ENCODE measurements at places on chromosomes 3 and 15. TPM values are rescaled to one million over a fixed set of nuclear protein-coding genes. Genes with fewer than 3 reads are reported as not detected.
A peak's percentile ranks its signal among the peaks of the same experiment; 100 is the strongest.

Gene CORO2B
- 1.3 TPM for polyA plus RNA-seq

Gene CFAP92
- 0.68 TPM for polyA plus RNA-seq

Gene MEGF11
- polyA plus RNA-seq: 0.24 TPM

Gene IGF2BP2
- 12.1 TPM for polyA plus RNA-seq

Gene TMEM207
- polyA plus RNA-seq: not detected

Gene CASR
- polyA plus RNA-seq: not detected

Gene SLC15A2
- polyA plus RNA-seq: 1.1 TPM

Gene C15orf39
- polyA plus RNA-seq: 16.9 TPM

Gene SLC6A20
- polyA plus RNA-seq: 10.9 TPM

Gene DAZL
- 0.01 TPM for polyA plus RNA-seq

Gene ANKRD63
- polyA plus RNA-seq: not detected

Gene GNAI2
- polyA plus RNA-seq: 117 TPM

Gene IL12A
- polyA plus RNA-seq: not detected

Gene ACAN
- polyA plus RNA-seq: 0.09 TPM

Gene LRRN1
- 22.2 TPM for polyA plus RNA-seq

Gene GP5
- 0.18 TPM for polyA plus RNA-seq

Gene ZNF35
- polyA plus RNA-seq: 6.1 TPM

Gene PRR20G
- polyA plus RNA-seq: not detected

Gene GOLGA8S
- polyA plus RNA-seq: 0.01 TPM

Gene ZSCAN29
- polyA plus RNA-seq: 7.6 TPM

Gene PYGO1
- polyA plus RNA-seq: not detected

Gene VEPH1
- polyA plus RNA-seq: not detected

Gene DPPA4
- polyA plus RNA-seq: 1.1 TPM

- no peak for DNase-seq
Observed at GRCh38 chr15:88982304-88982945, 69.2 kb upstream of the MFGE8 start.

DNA sequence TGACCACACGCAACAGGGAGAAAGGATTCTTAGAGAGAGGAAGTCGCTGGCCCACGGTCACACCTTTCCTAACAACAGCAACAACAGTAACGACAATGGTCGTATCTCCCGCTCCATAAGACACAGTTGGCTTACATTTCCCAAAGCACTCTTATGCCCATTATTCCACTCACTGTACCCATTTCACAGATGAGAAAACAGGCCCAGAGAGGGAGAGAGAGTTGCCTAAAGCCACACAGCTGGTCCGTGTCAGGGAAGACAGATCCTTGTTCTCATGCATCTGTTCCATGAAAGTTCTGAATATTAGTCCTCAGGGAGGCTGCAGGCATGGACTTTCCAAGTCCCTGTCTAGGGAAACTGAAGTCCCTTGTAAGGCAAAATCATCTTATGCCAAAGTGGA, 42.0 kb upstream of the ATP2B2 start:
- no peak for DNase-seq

GRCh38 chr15:70311821-70312220, 214.1 kb upstream of the TLE3 start:
- DNase-seq: no peak

- no peak for DNase-seq
Observed at GRCh38 chr15:79030470-79030869, 60.1 kb downstream of the RASGRF1 start.

- no peak for DNase-seq
Observed at GRCh38 chr15:42710662-42711061, 26.3 kb downstream of the CDAN1 start.

DNA sequence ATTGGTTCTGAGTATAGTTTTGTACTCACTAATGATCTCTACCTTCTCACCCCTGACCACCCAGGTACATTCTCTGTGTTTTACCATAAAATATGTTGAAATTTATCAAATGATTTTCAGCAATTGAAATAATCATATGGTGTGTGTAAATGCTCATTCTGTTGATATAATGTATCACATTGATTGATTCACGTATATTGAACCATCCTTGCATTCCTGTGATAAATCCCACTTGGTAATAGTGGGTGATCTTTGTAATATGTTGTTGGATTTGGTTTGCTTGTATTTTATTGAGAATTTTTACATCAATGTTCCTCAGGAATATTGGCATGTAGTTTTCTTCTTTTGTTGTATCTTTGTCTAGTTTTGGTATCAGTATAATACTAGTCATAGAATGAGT, 1497.6 kb downstream of the OTOL1 start:
- DNase-seq: no peak

DNA sequence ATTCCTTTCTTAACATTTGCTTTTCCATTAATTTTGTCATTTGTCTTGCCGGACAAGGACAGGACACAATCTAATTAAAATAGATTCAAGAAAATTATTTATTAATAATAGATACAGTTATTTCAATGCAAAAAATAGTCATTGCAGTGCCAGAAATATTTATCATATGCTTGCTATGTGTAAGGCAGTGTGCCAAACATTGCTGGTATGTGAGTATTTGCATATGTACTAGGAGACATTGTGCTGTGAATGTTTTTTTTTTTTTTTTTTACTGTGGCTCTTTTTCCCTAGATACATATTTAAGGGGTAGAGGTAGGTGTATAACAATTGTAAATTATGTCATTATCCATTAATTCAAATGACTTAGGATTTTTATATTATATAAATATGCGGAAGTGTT, 23.3 kb downstream of the SPRED1 start:
- no peak for DNase-seq

GRCh38 chr3:53109190-53109589, 21.0 kb downstream of the RFT1 start:
- no peak for DNase-seq

GRCh38 chr3:61323094-61323493, 71.8 kb upstream of the FHIT start:
- DNase-seq: no peak

GRCh38 chr3:172701751-172702150, 9.1 kb downstream of the NCEH1 start:
- peak; percentile 57 for DNase-seq

- no peak for DNase-seq
Observed at GRCh38 chr15:63388511-63388910, 6.9 kb upstream of the CA12 start.

GRCh38 chr3:76624164-76624563, 415.7 kb upstream of the ROBO2 start:
- DNase-seq: no peak

GRCh38 chr3:106108925-106109324, 240.1 kb upstream of the CBLB start:
- DNase-seq: no peak

- peak; percentile 58 for DNase-seq
Observed at GRCh38 chr3:152891678-152892077, 56.7 kb downstream of the P2RY1 start.

GRCh38 chr15:73679180-73679579, 5.0 kb upstream of the CD276 start:
- no peak for DNase-seq

DNA sequence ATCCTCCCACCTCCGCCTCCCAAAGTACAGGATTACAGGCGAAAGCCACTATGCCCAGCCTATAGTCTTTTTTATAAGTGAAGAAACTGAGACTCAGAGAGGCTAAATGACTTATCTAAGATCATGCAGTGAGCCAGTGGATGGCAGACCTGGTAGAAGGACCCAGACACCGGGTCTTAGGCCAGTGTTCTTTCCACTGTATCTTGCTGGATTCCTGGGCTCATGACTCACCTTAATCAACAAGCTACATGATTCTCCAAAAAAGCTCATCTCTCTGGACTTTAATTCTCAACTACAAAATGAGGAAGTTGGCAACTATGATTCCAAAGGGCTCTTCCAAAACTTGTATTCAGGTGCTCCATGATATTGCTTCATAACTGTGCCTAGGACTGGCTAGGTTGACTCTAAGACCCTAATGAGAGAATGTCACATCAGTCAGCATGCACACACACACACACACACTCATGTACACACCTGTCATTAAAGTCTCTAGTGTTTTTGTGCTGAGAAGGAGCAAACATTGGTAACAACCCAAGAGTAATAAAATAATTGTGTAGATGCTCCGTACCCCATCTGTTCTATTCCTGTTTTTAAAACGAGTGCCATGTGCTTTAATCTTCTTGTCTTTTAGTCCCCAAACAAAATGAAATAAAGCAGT, 89.7 kb upstream of the SLC4A7 start:
- DNase-seq: no peak

DNA sequence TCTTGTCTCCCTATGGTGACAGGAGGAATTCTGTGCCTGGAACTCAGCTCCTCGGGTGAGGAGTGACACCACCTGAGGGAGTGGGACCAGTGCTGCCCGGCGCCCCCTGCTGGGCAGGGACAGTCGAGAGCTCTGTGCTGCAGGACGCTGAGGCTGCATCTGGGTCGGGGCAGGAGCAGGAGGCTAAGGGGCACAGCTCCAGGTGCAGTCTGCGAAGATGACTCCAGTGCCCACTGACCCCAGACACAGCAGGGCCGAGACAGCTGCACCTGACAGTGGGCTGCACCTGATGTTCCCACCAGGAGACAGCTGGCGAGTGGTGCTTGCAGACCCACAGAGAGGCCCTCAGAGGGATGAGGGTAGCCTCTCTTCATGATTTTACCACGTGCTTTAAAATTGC, 152.9 kb downstream of the ATP10A start:
- DNase-seq: peak; percentile 60

- peak; percentile 56 for DNase-seq
Observed at GRCh38 chr15:43105077-43105736, 631 bp downstream of the UBR1 start.

GRCh38 chr15:66720206-66721010, 18.4 kb downstream of the SMAD6 start:
- peak; percentile 57 for DNase-seq

GRCh38 chr3:70433091-70433490, 120.7 kb upstream of the MDFIC2 start:
- no peak for DNase-seq

DNA sequence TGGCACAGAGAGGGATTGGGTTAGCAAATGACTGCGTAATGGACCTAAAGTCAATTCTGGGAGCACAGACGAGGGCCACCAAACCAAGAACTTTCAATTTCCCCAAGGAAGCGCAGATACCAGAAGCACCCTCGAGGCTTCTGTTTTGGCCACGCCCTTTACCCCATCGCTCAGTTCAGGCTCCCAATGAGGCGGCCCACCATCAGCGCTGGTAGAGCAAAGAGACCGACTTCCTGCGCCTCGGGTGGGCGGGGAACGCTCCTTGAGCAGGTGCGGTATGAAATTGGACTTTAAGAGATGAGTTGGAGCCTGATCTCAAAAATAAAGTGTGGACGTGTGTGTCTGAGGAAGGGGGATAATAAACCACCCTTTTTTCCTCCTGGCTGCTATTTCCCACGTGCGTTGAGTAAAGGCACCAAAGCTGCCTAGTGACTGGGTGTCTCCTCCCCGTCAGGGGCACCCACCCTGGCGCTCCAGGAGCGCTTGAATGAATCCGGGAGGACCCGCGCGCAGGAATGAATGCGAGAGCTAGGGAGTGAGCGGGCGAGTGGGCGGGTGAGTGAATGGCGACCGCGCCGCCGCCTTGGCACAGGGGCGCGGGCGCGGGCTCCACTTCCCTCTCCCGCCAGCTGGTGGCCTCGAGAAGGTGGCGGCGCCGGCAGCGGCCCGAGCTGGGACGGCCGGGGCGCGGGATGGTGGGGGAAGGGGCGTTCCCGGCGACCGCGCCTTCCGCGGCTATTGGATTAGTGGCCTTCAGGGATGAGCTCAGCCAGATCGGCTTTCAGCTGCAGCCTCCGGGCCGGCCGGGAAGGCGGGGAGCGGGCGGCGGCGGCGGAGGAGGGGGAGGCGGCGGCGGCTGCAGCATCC, at the start of gene SPSB4:
SPSB4 (plus strand) TSS at position 772 of the 867 bp plus-strand sequence. CDS start 14,758 bp downstream, outside the sequence.
- peak; percentile 1 for DNase-seq
